AG10803 (cell line): ENCODE measurements at places on chromosomes 5 and 9.

DNA sequence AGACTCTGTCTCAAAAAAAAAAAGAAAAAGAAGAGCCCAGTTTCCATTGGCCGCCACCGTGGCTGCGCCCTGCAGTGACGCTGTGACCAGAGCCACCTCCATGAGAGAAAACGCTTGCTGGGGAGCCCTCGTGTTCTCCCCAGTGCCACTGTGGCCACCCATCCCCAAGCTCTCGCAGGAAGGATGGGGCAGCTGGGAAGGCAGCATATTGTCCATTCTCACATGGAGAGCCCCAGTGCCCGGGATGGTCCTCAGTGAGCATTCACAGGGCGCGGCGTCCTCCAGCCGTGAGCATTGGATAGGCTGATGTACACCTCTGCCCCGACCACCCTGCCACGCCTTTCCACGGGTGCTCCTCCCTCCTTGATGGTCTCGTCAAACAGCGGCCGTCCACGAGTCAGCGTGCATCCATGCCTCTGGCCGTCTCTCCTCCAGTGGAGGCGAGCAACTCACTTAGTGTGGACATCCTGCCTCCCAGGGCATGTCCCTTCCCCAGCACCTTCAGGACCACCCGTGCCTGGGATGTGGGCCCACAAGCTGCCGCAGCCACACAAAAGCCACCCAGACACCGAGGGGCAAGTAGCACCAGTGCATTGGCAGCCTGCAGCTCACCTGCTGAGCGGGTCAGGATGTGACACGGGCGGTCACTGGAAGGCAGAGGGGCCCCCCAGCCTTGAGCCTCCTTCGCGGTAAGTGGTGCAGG is 23.4 kb upstream of the SLC6A19 start:
- no peak for DNase-seq

DNA sequence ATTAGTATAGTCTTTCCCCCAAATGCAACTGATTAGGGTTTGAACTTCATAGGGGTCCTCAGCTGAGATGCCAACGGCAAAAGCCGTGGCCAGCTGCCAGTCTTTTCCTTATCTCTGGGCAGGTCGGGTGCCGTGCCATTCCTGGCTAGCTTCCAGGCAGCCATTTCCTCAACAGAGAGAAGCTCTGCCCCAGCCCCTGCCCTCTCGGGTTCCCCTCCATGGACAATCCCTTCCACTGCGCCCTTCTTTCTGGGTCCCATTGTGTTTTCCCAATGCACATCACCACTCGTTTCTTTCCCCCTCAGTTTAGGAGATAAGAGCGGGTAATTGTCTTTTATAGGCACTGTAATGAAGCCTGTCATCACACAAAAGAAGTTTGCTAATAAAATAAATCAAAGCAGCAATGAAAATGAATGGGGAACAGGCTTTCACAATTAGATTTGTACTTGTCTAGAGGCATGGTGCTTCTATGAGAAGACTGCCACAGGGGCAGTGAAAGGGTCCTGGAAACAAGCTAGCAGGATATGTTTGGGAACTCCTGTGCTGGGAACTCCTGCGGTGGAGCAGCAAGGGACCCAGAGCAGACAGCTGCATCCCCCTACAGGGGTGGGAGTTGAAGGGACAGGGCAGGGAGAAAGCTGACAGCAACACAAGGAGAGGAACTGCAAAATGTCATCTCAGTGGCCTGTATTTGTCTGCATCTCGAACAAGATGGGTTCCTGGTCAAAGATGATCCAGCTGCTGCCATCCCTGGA is 48.0 kb upstream of the SAP30L start:
- no peak for DNase-seq

GRCh38 chr5:78512435-78512834 is 136.1 kb downstream of the LHFPL2 start:
- DNase-seq: no peak

- peak; percentile 61 for DNase-seq
Observed at GRCh38 chr5:108345541-108346171, 36.2 kb downstream of the FBXL17 start.

DNA sequence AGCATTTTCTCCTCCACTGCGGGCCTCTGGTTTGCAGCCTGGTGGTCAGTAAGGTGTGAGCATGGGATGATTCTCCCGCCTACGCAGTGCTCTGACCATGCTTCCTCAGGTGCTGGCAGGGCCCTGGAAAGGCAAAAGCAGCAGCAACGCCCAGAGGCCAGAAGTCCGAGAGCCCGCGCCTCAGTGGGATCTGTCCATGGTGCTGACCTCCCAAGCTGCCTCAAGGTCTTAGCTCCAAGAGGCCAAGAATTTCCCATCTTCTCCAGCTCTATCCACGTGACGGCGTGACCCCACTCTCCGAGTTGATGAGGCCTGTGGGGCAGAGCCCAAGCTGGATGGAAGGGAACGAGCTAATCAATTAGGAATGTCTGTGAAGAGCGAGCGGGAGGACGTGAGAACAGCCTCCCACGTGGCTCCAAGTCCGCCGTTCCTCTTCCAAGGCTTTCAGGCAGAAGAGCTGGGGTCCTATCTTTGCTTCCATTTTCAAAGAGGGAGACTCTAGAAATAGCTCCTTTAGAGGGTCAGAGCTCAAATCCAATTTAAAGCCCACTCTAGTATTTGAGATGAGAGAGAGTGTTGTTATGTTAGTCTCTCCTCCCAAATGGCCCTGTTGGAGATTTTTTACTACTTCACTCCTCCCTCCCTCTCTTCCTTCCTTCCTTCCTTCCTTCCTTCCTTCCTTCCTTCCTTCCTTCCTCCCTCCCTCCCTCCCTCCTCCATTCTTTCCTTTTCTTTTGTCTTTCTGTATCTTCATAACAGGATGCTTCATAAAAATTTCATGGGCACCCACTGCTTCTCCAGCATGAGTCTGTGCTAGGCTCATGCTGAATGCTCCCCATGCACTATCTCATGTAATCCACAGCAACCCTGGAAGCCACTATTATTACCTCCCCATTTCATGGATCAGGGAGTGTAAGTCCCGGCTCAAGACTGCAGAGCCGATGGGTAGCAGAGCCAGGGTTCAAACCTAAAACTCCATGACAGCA is 69.3 kb downstream of the OLFM1 start:
- peak; percentile 38 for DNase-seq

DNA sequence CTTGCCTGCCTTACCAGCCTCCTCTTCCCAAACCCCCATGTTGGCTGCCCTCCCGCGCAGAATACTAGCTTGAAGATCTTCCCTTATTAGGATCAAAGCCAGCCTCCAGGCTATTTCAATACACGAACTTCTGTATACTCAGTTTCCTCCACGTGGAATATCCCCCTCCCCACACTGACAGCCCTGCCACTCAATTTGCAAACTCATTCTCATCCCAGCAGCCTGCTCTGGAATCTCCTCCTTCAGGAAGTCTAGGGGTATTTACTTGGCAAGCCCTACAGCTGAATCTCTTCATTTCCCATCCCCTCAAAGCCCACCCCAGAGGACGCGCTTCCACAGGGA is 157.0 kb upstream of the SMIM23 start:
- no peak for DNase-seq

DNA sequence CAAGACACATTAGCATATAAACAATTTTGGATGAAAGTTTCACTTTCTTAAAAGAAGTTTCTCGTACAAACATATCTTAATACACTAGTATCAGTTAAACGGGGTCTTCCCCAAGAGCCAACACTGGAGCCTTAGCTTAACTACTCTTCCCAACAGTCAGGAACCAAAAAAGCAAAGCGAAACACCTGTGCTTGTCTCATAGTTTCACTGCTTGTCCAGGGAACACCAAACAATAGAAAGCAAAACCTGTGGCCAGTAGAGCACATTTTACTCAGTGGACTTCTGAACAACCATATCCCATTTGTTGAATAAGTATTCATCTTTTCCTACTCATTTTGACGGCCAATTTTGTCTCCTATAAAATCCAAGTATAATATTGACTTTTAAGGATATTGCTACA is 391.4 kb downstream of the ELAVL2 start:
- DNase-seq: no peak

- peak; percentile 89 for DNase-seq
Observed at GRCh38 chr5:134458234-134459009, 46.7 kb upstream of the CDKN2AIPNL start.

- no peak for DNase-seq
Observed at GRCh38 chr9:137881591-137882505, 4.3 kb downstream of the CACNA1B start.

DNA sequence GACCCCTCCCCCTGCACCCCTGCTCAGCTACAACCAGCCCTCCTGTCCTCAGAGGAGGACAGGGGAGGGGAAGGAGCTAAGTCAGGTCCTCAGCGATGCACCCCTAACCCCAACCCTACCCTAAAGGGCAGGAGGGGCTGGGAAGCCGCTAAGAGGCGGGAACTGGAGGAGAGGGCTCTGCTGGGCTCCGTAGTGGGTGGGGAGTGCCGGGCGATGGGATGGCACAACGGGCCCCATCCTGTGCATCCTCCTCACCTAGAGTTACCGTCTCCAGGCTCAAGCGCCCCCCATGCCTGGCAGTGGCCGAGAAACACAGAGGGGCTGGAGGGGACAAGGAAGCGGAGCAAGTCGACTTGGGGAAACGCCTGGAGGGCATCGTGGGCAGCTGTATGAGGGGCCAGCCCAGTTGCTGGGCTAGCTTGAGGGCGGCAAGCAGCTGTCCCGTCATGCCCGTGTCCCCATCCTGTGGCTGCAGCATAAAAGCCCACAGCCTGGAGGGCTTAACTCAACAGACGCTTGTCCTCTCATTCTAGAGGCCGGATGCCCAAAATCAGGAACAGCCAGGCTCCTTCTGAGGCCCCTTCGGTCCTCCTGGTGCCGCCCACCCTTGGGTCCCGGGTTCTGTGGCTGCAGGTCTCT is 23.0 kb upstream of the UBAC1 start:
- no peak for DNase-seq

DNA sequence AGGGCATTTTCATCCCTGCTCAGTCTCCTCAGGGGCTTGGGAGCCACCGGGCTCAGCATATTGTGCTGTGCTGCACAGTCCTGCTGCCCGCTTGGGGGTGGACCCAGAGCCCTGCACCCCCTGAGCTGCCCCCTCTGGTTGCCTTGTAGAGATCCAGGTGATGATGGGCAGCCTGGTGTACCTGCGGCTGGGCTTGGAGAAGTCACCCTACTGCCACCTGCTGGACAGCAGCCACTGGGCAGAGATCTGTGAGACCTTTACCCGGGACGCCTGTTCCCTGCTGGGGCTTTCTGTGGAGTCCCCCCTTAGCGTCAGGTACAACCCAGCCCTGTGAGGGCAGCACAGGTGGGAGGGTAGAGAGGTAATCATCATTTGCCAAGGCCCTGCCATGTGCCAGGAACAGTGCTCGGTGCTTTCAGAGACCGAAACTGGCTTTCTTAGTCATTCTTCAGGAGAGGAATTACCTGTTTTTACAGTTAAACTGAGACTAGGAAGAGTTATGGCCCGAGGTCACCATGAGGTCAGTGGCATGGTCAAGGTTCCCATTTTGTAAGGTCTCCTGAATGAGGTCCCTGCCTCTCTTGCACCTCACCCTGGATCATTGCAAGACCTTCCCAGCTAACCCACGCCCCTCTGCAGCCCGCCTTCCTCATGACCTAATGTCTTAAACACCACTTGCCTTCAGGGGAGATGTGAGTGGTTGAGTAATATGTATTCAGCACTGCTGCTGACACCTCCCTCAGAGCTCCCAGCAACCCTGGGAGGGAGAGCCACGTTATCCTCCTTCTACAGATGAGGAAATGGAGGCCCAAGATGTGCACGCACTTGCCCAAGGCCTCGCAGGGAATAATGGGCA is 7.5 kb downstream of the NHP2 start:
- peak; percentile 26 for DNase-seq

GRCh38 chr5:167406513-167406912 is 884.9 kb upstream of the WWC1 start:
- no peak for DNase-seq

- DNase-seq: no peak
Observed at GRCh38 chr9:9921805-9922204, 691.0 kb downstream of the PTPRD start.

- no peak for DNase-seq
Observed at GRCh38 chr5:160449458-160449857, 27.8 kb downstream of the PTTG1 start.

DNA sequence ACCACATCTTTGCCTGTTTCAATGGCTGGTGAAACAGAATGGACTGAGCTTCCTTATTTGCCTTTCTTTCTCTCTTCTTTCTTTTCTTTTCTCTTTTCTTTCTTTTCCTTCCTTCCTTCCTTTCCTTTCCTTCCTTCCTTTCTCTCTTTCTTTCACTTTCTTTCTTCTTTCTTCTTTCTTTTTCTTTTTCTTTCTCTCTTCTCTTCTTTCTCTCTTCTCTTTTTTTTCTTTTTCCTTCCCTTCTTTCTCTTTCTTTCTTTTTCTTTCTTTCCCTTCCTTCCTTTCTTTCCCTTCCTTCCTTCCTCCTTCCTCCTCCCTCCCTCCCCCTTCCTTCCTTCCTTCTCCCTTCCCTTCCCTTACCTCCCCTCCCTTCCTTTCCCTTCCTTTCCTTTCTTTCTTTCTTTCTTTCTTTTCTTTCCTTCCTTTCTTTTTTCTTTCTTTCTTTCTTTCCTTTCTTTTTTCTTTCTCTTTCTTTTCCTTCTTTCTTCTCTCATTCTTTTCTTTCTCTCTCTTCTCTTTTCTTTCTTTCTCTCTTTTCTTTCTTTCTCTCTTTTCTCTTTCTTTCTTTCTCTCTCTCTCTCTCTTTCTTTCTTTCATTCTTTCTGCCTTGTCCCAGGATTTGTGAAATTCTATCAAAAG is 50.1 kb upstream of the MCTP1 start:
- DNase-seq: no peak
